CD4-positive, CD25-positive, alpha-beta regulatory T cell (primary cell): ENCODE measurements at places on chromosomes 12 and 14. TPM values are rescaled to one million over a fixed set of nuclear protein-coding genes. Genes with fewer than 3 reads are reported as not detected.

DNA sequence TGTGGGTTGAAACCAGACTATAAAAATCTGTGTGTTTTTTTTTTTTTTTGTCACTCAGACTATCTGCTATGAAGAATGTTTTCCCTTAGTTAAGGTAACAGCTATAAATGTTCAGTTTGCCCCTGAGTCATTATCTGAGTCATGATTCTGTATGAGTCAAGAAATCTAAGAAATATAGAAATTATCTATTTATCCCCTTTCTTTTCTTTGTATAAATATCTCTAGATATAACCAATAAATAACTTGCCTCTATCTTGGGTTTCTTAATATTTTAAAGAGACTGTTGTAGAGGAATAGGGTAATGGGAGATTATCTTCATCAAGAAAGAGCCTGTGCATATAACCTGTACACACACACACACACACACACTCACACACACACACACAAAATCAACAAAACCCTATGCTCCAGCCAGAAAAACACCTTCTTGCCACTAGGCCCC lies 161.7 kb upstream of the EEA1 start:
- no peak overlapping the region for H3K4me3 ChIP-seq
- DNase-seq = no peak
- no peak overlapping the region for H3K27ac ChIP-seq
- H3K4me1 ChIP-seq = peaks cover 3% of the 10 kb centered on the region
- H3K36me3 ChIP-seq = no peaks in the 10 kb centered on the region

- H3K4me1 ChIP-seq = no peaks in the 10 kb centered on the region
- no peaks in the 10 kb centered on the region for H3K27me3 ChIP-seq
- DNase-seq = no peak
- no peak overlapping the region for H3K27ac ChIP-seq
- H3K4me3 ChIP-seq = no peak overlapping the region
- H3K36me3 ChIP-seq = no peaks in the 10 kb centered on the region
Measured at GRCh38 chr12:113697104-113697503, 225.4 kb upstream of the LHX5 start.

DNA sequence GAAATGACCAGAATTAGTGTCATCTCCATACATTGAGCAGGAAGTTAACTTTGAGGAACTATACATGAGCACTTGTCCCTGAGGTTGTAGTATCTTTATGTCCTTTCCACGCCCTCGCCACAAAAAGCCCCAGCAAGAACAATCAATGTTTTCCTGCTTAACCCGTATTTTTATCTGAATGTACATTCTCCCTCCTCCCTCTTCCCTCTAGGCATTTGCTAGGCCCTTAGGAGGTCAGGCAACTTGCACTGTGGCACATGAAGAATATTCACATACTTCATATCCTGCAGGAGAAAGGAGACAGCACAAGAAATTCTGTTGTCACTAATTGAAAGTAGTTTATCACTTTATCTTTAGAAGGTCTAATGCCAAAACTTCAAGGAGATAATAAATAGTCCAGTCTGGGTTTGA lies 18.1 kb upstream of the DUSP6 start:
- no peaks in the 10 kb centered on the region for H3K27me3 ChIP-seq
- no peaks in the 10 kb centered on the region for H3K4me1 ChIP-seq
- no peaks in the 10 kb centered on the region for H3K36me3 ChIP-seq
- no peak for DNase-seq
- H3K27ac ChIP-seq = no peak overlapping the region

GRCh38 chr14:84961637-84962036 lies 568.3 kb upstream of the FLRT2 start:
- DNase-seq = no peak
- H3K27ac ChIP-seq = no peak overlapping the region
- no peak overlapping the region for H3K4me3 ChIP-seq
- H3K36me3 ChIP-seq = no peaks in the 10 kb centered on the region
- no peaks in the 10 kb centered on the region for H3K4me1 ChIP-seq
- no peaks in the 10 kb centered on the region for H3K27me3 ChIP-seq

- H3K27ac ChIP-seq = no peak overlapping the region
- H3K4me1 ChIP-seq = no peaks in the 10 kb centered on the region
- no peaks in the 10 kb centered on the region for H3K27me3 ChIP-seq
Measured at GRCh38 chr12:44403185-44403584, 472.9 kb downstream of the NELL2 start.

DNA sequence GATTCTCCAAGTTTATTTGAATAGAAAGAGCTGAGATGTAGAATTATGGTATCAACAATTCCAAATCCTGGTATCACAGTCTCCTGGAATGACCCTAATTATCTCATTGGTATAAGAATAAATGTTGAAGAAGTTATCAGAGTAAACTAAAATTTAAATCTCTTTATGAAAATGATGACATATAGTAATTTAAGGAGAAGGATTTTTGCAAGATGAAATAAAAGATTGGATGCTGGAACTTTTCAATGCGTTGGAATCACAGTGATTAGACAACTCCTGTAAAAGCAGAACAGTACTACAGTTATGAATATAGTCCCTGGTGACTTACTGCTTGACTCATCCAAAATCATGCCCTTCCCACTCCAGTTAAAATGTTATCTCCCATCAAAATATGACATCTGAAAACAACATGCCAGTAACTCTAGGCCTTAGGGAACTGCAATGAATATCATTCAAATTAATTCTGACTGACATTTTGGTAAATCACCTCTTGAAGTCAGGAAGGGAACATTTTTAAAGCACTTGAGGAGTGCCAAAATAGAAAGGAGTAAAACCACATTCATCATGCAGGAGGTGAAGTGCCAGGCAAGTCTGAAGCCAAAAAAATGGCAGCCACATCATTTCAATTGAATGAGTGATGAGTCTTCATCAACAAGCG lies 197.8 kb upstream of the PRKD1 start:
- no peaks in the 10 kb centered on the region for H3K4me1 ChIP-seq
- H3K27me3 ChIP-seq = no peaks in the 10 kb centered on the region
- no peak overlapping the region for H3K4me3 ChIP-seq
- no peak overlapping the region for H3K27ac ChIP-seq
- no peak for DNase-seq
- H3K36me3 ChIP-seq = no peaks in the 10 kb centered on the region

- no peak within 1 kb of the TSS for H3K4me3 ChIP-seq
- peaks cover 36% of the 10 kb centered on the region for H3K27me3 ChIP-seq
- peak; percentile 8 for DNase-seq
- H3K27ac ChIP-seq = no peak within 1 kb of the TSS
- H3K4me1 ChIP-seq = peaks cover 25% of the 10 kb centered on the region
- H3K36me3 ChIP-seq = no peaks in the 10 kb centered on the region
Measured at GRCh38 chr14:70188659-70189455, at the start of gene SLC8A3. Gene SLC8A3 (minus strand): TSS chr14:70188951. CDS start chr14:70168422, 20,529 bp downstream.

DNA sequence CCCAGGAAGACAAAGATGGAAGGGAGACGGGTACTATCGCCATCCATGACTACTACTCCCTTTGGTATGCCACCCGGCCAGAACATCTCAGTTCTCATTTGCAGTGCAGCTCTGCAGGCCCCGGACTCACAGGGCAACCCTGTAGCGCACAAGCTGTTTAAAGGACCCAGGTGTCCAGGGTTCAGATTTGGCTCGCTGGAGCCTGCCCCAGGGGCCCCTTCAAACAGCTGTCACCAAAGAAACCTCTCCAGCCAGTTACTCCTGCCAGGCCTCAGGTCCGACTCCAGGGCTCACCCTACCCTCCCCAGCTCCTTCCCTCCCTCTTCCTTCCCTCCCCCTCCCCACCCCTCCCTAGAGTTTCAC lies 5.5 kb upstream of the CHD4 start:
- H3K4me3 ChIP-seq = no peak overlapping the region
- peaks cover 36% of the 10 kb centered on the region for H3K4me1 ChIP-seq
- DNase-seq = no peak

Gene RAD51AP1
- total RNA-seq = 1.9 TPM

Gene TAS2R42
- not detected for total RNA-seq

Gene PTGER2
- 23.1 TPM for total RNA-seq

Gene TMEM253
- total RNA-seq = not detected

Gene SERPINA4
- total RNA-seq = not detected

Gene SOX5
- total RNA-seq = not detected
